Renal pelvis (tissue), 12 donors: ENCODE measurements at places on chromosomes 16 and 17. TPM values are rescaled to one million over a fixed set of nuclear protein-coding genes. Genes with fewer than 3 reads are reported as not detected.

DNA sequence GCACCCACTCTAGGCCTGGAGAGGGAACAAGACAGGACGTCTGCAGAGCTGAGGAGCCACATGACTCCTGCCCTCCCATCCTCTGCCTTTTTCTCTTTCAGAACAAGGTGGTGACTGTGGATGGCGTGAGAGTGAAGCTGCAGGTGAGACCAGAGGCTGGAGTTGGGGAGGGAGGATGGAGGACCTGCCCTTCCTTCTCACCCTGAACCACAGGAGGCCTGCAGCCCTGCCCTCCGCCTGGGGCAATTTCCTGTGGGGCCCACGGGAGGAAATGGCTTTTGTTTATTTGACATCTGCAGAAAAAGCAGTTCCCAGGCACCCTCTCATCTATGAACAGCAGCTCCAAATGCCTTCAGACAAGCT is 5.1 kb downstream of the RAB37 start:
- no peak for DNase-seq

The HOXB5 gene
- polyA plus RNA-seq: 48.2 TPM

The KRTAP9-9 gene
- polyA plus RNA-seq: not detected

The ST6GALNAC1 gene
- 0.90 TPM for polyA plus RNA-seq

DNA sequence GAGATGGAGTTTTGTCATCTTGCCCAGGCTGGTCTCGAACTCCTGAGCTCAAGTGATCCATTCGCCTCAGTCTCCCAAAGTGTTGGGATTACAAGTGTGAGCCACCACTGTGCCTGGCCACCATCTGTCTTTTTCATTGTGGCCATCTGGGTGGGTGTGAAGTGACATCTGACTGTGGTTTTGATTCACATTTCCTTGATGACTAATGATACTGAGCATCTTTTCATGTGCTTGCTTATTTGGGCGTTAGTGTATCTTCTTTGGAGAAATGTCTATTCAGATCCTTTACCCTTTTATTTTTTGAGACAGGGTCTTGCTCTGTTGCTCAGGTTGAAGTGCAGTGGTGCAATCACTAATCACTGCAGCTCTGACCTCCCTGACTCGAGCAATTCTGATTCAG is 53.9 kb upstream of the ERN1 start:
- no peak for DNase-seq

- no peak for DNase-seq
Observed at GRCh38 chr16:73306901-73307413, 259.0 kb upstream of the ZFHX3 start.
